Adipocyte (in vitro differentiated cells): ENCODE measurements at places on chromosomes 4 and X.
A peak's percentile ranks its signal among the peaks of the same experiment; 100 is the strongest.

DNA sequence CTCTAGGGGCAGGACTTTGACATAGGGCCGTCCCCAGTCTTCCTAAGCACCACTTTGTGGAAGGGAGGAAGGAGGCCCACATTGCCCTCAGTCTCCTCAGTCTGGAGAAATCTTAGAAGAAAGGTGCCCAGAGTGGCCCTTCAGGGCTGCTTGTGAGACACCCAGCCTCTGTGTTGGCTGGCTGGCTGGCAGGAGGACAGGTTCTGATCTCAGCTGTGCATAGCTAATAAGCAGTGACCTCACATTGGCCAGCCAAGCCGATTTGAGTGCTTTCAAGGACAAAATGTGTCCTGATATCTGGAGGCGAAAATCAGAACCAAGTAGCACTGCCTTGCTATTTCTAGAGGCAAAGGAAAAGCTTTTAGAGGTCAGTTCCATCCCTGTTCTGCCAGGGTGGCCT, 211.5 kb downstream of the BCOR start:
- DNase-seq, result no peak

- no peak for DNase-seq
Measured at GRCh38 chr4:162804351-162804924, 362.3 kb downstream of the NAF1 start.

DNA sequence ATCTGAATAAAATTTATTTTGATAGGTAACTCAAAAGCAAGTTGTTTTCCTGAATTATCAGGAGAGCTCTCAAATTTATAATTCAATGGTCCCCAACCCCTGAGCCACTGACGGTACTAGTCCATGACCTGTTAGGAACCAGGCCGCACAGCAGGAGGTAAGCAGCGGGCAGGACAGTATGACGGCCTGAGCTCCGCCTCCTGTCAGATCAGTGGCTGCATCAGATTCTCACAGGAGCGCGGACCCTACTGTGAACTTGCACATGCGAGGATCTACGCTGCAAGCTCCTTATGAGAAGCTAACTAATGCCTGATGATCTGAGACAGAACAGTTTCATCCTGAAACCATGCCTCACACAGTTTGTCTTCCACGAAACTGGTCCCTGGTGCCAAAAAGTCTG, 37.9 kb upstream of the SEC24B start:
- DNase-seq, result no peak

DNA sequence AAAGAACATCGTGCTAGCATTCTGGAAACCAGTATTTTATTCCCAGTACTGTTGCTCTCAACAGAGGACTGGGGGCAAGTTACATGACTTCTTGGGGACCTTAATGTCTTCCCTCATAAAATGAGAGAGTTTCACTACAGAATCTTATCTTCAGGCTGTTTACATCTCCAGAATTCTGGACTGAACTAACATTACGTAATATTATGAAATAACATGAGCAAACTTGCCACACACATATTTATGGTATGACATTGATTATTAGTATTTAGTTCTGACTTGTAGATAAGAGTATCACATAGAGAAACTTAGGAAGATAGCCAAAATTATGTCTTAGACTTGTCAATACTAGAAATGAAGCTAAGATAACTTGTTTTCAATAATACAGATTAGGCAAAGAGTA, 68.0 kb downstream of the NFKB1 start:
- peak; percentile 68 for DNase-seq

DNA sequence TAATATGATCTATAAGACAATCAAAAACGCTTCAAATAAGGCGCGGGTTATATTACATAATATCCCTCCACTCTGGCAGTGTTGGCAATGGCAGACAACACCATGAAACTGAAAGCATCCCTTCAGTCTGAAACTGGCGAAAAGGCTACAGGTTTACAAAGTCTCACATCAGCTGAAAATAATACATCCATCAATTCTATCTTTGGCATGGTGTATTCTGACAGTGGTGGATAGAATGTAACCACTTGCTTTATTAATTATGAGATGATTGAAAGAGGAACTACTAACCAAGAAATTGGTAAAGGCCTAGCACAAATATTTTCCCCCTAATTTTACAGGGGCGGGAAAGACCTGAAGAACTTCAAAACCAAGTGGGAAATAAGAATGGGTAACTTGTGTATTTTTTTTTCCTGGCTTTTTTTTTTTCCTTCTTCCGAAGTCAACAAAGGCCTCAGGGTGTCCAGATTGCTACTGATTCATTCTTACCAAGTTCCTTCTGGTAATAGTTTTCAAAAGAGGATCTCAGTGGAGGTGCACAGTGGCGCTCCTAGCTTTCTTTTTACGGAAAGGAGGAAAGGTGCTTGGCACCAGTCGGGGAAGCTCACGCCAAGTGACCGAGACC, 728 bp downstream of the UBA6 start:
- DNase-seq, result peak; percentile 27

DNA sequence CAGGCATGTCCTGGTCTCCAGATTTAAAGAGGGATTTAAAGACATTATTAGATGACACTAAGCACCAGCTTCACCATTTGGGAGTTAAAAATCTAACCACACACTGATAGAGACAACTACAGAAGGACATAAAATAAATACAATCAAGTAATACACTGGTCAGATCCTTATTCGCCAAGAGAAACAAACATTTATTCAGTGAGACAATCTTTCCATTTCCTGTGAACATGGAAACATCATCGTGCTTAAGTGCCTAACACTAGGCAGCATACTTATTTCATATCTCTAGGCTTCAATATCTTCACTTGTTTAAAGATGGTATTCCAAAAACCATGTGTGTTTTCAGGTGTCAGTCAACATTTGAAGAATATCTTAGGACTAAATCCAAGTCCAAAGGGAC, 103.6 kb downstream of the AREG start:
- no peak for DNase-seq

GRCh38 chr4:20621476-20621875, 78.8 kb upstream of the PACRGL start:
- no peak for DNase-seq

DNA sequence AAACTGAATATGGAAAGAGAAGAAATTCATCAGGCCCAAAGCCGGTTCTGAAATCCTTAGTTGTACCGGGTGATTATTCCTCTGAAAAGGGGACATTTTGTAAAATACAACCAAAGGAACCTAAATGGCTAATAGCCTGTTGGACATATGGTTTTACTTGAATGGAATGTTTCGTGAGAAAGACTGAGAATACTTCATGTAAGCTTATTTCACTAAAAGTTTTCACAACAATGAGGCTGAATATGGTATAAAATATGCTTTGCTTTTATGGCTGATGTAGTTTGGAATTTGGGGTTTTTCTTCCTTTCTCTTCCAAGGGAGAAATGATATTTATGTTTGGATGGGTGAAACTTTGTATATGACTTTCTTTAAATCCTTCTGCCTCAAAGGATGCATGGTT, 2.7 kb downstream of the GRIA3 start:
- DNase-seq, result peak; percentile 76

GRCh38 chrX:69299285-69299684, 134.0 kb upstream of the PJA1 start:
- DNase-seq, result no peak

DNA sequence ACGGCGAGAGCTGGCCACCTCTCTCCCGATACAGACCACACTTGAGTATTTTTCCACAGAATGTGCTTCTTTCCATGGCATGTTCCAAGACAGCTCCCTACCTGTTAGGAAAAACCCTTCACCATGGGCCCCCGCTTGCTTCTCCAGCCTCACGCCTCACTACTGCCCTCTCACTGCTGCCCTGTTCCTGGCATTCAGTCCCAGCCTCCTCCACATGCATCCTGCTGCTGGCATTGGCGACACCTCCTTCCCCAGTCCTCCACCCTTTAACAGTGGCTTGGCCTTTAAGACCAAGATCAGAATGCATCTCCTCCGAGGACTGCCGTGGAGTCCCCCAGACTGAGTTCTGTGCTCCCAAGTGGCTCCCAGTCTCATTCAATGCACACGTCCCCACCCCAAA, 10.7 kb downstream of the PNMA6F start:
- DNase-seq, result no peak

GRCh38 chr4:87042986-87043820, 108.4 kb downstream of the AFF1 start:
- no peak for DNase-seq

- no peak for DNase-seq
Measured at GRCh38 chr4:47642985-47643760, 158.1 kb downstream of the ATP10D start.

GRCh38 chrX:150887906-150888465, 10.5 kb downstream of the CD99L2 start:
- DNase-seq, result peak; percentile 39

GRCh38 chr4:149370785-149371420, 444.7 kb downstream of the IQCM start:
- peak; percentile 81 for DNase-seq

DNA sequence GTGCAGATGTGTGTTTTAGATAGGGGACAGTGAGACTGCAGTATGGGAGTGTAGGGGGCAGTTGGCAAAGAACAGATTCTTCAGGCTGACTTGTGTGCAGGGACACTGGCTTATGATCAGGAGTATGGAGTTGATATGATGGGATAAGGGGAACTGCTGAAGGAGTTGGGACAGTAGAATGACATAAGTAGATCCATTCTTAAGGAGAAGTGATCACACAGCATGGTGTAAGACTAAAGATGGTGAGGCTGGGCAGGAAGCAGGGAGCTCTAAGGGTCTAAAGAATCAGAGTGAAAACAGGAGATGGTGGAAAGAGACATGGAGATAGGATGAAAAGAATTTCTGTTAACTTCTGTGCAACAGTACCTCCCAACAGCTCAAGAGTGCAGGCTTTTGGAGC, 70.7 kb downstream of the REELD1 start:
- DNase-seq, result no peak

DNA sequence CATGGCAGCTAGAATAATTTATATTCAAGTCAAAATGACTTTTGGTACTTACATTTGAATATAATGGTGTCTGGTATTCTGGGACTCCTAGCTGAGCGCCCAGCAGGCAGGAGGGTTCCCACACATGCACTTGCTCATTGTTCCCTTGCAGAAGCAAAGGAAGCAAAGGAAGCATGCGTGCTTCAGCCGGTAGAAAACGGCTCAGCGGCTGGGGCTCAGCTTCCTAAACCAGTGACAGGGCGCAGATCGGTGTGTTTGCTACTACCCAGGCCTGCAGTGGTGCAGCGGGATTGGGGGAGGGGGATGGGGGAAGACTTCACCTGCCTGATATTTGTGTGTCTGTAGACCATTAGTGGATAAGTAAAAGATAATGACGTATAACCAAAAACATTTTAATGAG, 978.3 kb upstream of the TENM3 start:
- DNase-seq, result no peak

GRCh38 chr4:179110356-179110755, 1668.1 kb upstream of the AGA start:
- peak; percentile 26 for DNase-seq
